ENCODE measurements at places on chromosomes 4 and X.
A peak's percentile ranks its signal among the peaks of the same experiment; 100 is the strongest.

- DNase-seq, result no peak
Measured at GRCh38 chr4:76699751-76700310, 198.1 kb downstream of the SOWAHB start.

DNA sequence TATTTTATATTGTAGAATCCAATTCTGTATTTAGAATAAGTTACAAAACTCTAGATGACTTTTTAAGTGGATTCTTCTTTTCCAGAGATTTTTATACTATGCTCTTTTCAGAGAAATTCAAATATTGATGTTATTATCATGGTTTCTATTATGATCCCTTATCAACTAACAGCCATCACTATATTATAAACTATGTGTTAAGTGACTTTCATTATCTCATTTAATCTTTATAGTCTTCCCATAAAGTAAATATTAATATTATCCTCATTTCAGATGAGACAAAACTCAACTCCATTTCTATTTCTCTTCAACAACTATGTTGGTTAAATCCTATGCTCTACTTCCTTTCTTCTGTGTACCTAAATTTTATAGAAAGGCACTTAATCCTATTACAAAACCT is 132.6 kb downstream of the ANKRD50 start:
- DNase-seq, result no peak

DNA sequence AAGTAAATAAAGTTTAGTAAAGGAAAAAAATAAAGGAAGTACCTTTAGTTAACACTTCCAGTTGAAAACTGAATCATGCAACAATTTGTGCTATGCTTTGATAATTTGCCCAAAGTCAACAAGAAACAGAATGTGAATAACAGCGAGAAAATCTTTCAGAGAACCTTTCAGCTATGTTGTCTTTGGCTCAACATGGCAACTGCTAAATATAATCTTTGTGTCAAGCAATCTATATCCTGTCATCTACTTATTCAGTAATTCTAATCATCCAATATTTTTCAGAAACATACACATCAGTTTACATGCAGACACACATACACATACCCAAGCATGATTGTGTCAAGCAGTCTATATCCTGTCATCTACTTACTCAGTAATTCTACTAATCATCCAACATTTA is 136.0 kb upstream of the PABPC4L start:
- no peak for DNase-seq

- no peak for DNase-seq
Measured at GRCh38 chr4:53551958-53552357, 39.3 kb downstream of the LNX1 start.

GRCh38 chr4:82138374-82138773 is 235.4 kb downstream of the HNRNPD start:
- no peak for DNase-seq

DNA sequence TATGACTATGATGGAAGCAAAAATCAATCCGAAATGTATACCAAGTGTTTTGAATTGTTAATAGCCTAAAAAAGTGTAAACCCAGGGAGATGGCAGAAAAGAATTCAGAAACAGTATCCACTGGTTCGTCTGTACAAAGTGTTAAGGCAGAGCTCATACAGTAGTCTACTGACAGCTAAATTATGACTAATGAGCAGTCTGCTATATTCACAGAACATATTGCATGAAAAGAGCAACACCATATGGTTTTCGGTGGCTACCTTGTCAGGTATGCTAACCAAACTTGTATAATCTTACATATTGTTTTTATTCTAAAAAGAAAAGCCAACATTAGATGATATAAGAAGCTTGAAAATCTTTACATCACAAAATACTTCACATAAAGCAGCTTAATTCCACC is 18.5 kb downstream of the EPHA5 start:
- DNase-seq, result no peak

DNA sequence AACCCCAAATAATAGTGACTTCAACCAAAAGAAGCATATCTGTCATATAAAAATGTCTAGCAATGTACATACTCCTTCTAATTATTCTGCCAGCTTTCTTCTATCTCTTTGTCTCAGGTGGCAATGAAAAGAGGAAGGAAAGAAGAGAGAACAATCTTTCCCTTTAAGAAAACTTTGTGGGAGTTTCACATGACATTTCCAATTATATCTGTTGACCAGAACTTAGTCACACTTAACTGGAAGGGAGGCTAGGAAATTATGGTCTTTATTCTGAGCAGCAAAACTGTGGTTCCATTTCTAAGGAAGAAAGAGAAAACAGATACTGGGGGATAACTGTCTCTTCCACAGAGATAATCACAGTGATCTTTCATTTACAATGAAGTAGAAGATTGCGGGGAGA is 12.9 kb upstream of the MAOA start:
- DNase-seq, result no peak

DNA sequence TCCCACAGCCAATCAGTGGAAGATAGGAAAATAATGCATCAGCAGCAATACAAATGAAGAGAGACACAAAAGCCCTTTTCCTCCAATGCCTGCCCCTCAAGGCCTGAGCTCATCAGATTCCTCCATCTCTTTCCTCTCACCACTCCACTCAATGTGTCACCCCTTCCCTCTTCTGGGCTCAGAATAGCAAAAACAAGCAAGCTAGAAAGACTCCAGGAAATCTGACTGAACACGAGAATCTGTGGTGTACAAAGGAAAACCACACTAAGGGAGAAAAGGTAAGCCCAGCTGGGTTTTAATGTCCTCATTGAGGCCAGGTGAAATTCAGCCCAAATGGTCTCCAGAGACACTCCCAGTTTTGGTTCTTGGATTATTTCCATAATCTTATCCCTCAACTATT is 46.3 kb downstream of the ARHGEF9 start:
- no peak for DNase-seq

- no peak for DNase-seq
Measured at GRCh38 chrX:83504721-83505479, 3.2 kb upstream of the POU3F4 start.

DNA sequence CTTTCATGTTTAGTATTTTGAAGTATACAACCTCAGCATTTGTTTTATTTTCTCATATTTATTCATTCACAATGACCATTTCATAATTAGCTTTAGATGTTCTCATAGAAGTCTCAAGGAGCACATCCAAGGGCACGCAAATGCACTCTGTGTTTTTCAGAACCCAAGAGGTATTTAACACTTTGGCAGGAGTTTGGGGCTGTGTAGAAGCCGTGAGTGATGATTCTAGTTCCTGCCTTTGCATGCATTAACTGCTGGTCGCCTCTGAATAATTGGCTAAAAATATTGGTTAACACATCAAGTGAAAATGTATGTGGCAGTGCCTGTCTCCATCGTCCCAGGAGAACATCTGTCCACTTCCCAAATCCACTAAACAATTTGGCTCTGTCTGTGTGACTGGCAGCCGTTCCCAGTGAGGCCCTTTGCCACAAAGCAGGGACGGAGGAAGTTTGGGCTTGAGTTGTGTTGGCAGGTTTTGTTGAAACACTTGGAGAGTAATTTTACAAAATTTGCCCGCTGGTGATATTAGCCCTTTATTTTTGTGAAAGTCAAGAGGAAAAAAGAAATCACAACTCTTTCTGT is 730.7 kb upstream of the SLIT2 start:
- no peak for DNase-seq

DNA sequence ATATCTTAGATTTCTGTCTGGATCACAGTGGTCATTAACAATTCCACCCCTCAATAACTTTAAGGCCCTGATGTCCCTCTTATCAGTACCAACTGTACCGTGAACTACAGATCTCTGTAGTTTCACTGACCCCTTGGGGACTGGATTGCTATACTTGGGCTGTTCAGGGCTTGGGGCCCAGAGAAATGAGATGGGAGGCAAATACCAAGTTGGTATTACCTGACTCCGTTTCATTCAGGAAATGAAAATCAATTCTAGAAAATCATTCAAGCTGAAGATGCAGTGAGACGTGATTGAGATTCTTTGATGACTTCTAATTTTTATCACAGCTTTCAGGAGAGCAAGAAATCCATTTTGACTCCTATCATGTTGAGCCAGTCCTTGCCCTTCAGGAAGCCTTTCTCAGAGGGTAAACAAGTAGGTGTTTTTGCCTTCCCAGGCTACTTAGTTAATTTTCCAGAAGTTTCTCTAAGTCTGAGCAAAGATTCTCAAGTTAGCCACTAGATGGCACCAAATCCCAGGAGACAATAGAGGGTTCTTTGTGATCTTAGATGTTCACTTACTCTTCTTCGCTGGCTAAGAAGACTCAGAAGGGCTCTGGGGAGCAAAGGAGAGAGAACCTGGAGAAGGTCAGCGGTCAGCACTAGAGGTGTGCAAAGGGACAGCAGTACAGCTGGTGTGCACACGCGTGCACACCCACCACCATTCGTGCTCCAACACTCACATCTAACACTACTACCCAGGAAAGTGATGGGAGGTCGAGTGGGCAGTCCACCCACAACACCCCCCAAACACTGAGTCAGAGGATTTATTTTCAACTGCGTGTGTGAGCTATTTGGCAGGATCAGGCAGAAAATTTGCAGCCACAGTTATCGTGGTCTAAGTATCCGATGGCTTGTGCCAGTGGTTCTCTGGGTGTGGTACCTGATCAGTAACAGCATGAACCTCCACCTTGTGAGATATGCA is 7.4 kb downstream of the HNRNPH2 start:
- peak; percentile 46 for DNase-seq

DNA sequence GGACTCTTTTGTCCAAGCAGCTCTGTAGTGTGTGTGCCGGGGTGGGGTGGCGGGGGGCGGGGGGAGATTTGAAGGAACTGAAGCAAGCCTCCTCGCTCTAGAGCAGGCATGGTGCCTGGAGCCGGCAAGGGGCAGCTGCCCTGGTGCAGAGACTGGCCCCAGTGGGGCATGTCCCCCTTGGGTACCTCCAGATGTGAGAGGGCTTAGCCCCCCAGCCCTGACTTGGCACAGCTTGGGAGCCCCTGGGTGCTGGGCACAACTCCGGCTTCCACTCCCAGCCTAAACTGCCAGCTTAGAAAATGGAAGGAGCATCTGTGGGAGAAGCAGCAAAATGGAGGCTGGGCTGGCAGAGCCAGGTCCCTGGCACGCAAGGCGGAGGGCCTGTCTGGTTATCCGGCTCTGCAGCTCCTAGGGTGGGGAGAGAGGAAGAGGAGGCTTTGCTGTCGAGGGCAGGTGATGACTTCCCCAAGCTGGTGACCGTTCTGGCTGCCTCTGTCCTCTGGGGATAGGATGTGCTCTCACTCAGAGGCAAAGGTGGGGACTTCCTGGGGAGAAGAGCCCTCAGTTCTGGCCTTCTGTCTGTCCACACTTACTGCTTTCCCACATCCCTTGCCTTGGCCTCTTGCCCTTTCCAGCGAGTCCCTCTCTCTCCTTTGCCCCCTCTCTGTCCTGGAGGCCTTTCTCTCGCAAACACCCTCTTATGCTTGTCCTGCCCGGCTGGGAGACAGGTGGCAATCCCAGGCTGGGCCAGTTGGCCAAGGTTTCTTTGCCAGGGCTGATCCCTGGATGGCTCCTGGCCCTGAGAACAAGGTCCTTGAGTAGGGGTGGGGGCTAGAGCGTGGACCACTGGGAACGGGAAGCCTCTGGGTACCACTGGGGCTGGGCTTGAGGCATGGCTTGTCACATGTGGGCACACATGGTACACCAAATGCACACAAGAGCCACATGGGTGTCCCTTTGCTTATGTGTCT is 2.0 kb downstream of the DLG3 start:
- DNase-seq, result no peak

- no peak for DNase-seq
Measured at GRCh38 chr4:3670521-3671519, 95.4 kb upstream of the ADRA2C start.

DNA sequence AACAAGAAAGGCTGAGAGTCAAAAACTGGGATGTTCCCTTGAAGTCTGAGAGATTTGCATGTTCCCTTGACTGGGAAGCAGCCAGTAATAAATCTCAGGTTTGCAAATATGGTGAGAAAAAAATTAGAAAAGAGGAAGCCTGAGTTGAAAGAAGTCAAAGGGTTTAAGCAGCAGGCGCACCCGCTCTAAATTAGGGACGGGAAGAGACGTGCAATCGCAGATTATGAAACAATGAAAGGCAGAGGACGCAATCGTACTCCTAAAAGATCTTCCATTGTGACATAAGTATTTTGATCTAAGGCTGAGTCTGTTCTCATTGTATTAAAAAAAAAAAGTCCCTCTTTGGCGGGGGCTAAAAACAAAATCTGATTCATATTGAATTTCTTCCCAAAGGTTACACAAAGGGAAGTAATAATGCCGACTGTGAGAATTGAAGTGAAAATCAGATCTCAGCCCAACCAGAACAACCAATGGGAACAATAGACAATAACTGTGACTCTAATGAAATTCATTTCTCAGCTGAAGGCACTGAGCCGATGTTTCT is 28.2 kb downstream of the SAT1 start:
- peak; percentile 15 for DNase-seq

DNA sequence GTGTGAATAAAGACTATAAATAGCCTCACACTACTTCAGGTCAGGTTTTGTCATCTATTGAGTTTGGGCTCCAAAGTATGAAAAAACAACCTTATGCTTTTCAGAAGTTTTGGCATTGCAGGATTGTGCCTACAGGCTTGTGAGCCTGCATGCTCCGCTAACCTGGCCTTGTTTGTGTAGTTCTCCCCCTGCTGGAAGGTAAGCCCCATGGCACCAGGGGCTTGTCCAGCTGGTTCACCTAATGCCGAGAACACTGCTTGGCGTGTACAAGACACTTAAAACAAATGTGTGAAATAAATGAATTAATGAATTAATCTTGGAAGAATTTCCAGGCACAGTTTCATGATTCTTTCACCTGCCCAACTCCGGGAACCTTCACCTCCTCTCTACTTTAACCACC is 1.8 kb upstream of the HSD17B10 start:
- no peak for DNase-seq

GRCh38 chr4:125389713-125390112 is 75.0 kb downstream of the FAT4 start:
- peak; percentile 73 for DNase-seq

GRCh38 chr4:83561381-83561780 is 25.5 kb downstream of the GPAT3 start:
- no peak for DNase-seq
